Activated CD4-positive, alpha-beta memory T cell treated with anti-CD3 and anti-CD28 coated beads, Interleukin-2, amount 10 ng/mL, durations not matched to agents 7 days and 5 days (primary cell): ENCODE measurements at places on chromosomes 4 and X. TPM values are rescaled to one million over a fixed set of nuclear protein-coding genes. Genes with fewer than 3 reads are reported as not detected.
A peak's percentile ranks its signal among the peaks of the same experiment; 100 is the strongest.

- no peak overlapping the region for H3K27ac ChIP-seq
- no peaks in the 10 kb centered on the region for H3K4me1 ChIP-seq
- peaks cover 27% of the 10 kb centered on the region for H3K27me3 ChIP-seq
- no peaks in the 10 kb centered on the region for H3K36me3 ChIP-seq
These were observed 134.0 kb upstream of the ZIC3 start for GRCh38 chrX:137431693-137432488.

DNA sequence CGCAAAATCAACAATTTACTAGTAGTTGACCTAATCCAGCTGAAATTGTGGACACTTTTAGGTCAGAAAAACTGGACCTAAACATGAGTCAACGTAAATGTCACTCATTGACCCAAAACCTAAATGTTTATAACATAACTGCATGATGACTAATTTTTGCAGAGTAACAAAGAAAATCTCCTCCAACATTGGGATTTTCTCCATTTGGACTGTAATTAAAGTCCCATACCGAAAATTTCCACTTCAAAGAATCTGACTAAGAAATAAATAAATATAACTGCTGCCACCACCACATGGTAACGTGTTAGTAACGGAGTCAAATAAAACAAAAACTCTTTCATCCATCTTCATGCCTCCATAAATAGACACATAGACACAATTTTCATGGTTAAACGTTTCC, 1.9 kb downstream of the ADGRA3 start:
- no peak overlapping the region for H3K27ac ChIP-seq
- H3K36me3 ChIP-seq: peaks cover 3% of the 10 kb centered on the region
- no peak for DNase-seq
- H3K4me3 ChIP-seq: no peak overlapping the region

- no peak overlapping the region for H3K27ac ChIP-seq
- no peaks in the 10 kb centered on the region for H3K36me3 ChIP-seq
- no peaks in the 10 kb centered on the region for H3K4me1 ChIP-seq
- H3K27me3 ChIP-seq: no peaks in the 10 kb centered on the region
- DNase-seq: no peak
- no peak overlapping the region for H3K4me3 ChIP-seq
These were observed 89.1 kb downstream of the RAPGEF2 start for GRCh38 chr4:159191989-159192388.

DNA sequence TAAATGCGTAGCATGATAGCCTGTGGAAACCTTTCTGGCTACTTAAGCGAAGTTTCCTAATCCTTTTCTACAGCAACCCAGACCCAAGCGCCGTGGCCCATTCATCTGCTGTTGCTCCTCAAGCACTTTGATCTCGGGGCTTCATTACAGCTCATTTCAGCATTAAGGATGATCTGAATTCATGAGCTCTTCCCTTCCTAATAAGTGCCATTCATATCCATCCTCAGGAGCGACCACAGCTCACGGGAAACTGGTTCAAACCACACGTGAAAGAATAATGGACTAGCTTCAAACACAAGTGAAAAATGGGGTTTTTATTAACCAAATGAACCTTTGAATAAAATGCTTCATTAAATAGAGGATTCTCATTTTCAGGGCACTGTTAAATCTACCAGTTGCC, 202.6 kb upstream of the LEF1 start:
- DNase-seq: no peak
- no peaks in the 10 kb centered on the region for H3K36me3 ChIP-seq
- no peak overlapping the region for H3K4me3 ChIP-seq
- peaks cover 12% of the 10 kb centered on the region for H3K4me1 ChIP-seq
- H3K27ac ChIP-seq: no peak overlapping the region
- H3K27me3 ChIP-seq: peaks cover 17% of the 10 kb centered on the region

GRCh38 chr4:34108391-34108790, 2135.9 kb downstream of the ARAP2 start:
- no peak overlapping the region for H3K4me3 ChIP-seq
- no peaks in the 10 kb centered on the region for H3K4me1 ChIP-seq
- H3K27me3 ChIP-seq: no peaks in the 10 kb centered on the region

- no peaks in the 10 kb centered on the region for H3K36me3 ChIP-seq
- no peak overlapping the region for H3K4me3 ChIP-seq
- no peaks in the 10 kb centered on the region for H3K4me1 ChIP-seq
- no peak overlapping the region for H3K27ac ChIP-seq
- no peaks in the 10 kb centered on the region for H3K27me3 ChIP-seq
These were observed 52.1 kb downstream of the XAGE2 start for GRCh38 chrX:52420824-52421443.

- no peaks in the 10 kb centered on the region for H3K4me1 ChIP-seq
- H3K27ac ChIP-seq: no peak overlapping the region
- no peak overlapping the region for H3K4me3 ChIP-seq
- H3K36me3 ChIP-seq: no peaks in the 10 kb centered on the region
These were observed 97.5 kb upstream of the CXXC4 start for GRCh38 chr4:104592183-104592582.

DNA sequence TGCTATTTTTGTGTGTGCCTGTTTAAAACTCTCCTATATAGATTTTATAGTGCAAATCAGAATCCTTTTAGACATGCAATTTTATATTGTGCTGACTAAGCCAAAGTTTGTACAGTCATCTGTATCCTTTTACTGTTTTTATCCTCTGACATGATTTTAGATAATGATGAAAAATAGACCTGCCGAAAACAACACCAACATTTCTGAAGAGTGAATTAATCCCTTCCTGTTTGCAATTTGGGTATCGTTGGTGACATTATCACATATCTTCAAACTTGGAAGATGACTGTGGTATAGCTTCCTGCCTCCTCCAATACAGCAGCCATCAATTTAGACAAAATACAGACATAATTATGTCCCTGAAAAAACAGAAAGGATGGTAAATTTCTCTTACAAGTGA, 28.9 kb upstream of the DSPP start:
- H3K27me3 ChIP-seq: peaks cover under 1% of the 10 kb centered on the region
- no peak overlapping the region for H3K27ac ChIP-seq
- H3K4me3 ChIP-seq: no peak overlapping the region
- H3K36me3 ChIP-seq: no peaks in the 10 kb centered on the region
- H3K4me1 ChIP-seq: peaks cover 7% of the 10 kb centered on the region

DNA sequence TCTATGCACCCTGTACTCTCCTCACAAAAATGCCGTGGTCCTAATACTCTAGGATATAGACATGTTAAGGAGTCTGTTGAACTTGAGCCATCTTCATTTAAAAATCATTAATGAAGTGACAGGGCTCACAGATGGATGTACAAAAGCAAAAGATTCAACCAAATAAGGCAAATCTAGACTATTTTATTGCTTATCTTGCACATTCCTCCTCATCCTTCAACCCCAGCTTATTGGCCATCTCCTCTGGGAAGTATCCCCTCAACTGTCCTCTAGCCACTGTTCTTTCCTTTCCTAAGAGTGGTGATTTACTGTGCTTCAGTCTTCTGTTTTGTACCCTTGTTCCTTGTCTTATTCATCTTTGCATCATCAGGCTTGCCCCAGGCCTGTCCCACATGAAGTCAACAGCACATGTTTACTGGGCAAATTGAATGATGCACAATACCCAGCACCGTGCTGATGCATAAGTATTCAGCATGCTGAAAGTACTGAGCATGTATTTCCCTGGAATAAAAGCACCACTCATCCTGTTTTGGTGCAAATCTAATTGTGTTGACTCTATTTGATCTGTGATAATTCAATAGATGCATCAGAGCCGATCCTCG, 287.3 kb upstream of the CLNK start:
- H3K4me3 ChIP-seq: no peak overlapping the region
- H3K36me3 ChIP-seq: no peaks in the 10 kb centered on the region
- no peaks in the 10 kb centered on the region for H3K27me3 ChIP-seq
- no peak for DNase-seq

- H3K4me1 ChIP-seq: no peaks in the 10 kb centered on the region
- H3K4me3 ChIP-seq: no peak overlapping the region
- no peak for DNase-seq
- no peak overlapping the region for H3K27ac ChIP-seq
- peaks cover 4% of the 10 kb centered on the region for H3K27me3 ChIP-seq
These were observed 6.3 kb downstream of the KIAA1210 start for GRCh38 chrX:119121341-119121740.

GRCh38 chrX:39196192-39197102, 395.2 kb downstream of the MID1IP1 start:
- peak; percentile 67 for DNase-seq
- peak overlapping the region; percentile 46 for H3K4me3 ChIP-seq
- H3K27ac ChIP-seq: peak overlapping the region; percentile 79
- H3K36me3 ChIP-seq: no peaks in the 10 kb centered on the region
- no peaks in the 10 kb centered on the region for H3K27me3 ChIP-seq
- peaks cover 57% of the 10 kb centered on the region for H3K4me1 ChIP-seq

GRCh38 chr4:105453550-105454205, 20.2 kb downstream of the PPA2 start:
- peaks cover 21% of the 10 kb centered on the region for H3K4me1 ChIP-seq
- H3K36me3 ChIP-seq: peaks cover 45% of the 10 kb centered on the region
- no peak overlapping the region for H3K27ac ChIP-seq
- H3K4me3 ChIP-seq: no peak overlapping the region
- no peak for DNase-seq

DNA sequence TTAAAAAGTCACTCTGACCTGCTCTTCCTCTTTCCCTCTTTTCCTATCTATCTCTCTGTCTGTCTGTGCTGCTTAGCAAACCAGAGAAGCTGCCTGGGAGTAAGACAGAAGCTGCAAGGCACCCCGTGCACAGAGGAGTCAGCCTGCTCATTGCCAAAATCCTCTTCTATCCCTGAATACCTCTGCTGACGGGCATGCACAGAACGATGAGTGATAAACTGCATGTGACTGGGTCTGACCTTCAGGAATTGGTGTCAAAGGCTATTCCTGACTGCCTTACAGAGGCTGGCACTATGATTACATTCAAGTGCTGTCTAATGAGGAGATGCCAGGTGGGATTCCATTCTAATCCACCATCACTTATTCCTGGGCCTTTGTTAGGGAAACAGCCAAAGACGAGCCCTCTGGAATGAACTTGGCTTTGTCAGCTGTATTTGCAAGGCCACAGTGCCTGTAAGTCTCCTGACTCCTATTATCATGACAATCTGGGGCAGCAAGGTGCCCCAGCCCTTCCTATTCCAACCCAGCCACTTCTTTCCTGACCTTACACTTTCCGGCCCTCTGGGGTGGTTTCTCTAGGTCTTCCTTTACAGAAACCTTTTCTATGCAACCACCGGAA, 45.4 kb upstream of the CTAG2 start:
- no peak overlapping the region for H3K4me3 ChIP-seq
- no peak for DNase-seq
- peaks cover 55% of the 10 kb centered on the region for H3K36me3 ChIP-seq

DNA sequence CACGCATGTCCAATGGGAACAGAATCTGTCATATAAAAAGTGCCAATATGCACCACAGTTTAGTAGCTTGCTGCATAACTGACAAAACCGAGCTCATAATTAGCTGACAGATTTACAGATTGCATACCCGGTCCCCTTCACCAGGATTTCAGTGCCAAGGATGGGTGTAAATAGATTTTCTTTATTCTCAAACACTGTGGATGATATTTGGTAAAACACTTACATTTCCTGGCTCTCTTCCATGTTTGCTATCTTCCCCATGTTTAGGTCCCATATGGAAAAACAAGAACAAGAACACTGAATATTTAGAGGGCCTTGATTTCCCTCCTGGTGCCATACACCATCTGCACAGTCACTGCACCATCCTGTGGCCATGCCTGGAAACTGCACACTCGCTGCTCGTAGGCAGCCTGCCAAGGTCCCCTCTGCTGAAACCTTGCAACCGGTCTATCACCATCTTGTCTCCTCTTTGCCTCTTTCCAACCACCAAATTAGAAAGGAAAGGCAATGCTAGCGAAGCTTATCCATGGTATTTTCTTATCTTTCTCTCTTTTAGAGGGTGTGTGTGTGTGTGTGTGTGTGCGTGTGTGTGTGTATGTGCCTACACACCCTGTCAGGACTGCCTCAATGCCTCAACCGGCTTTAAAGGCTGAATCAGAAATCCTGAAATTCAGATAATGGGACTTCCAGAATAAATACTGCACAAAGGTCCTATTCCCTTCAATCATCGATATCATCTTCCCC, 124.2 kb upstream of the MBNL3 start:
- no peaks in the 10 kb centered on the region for H3K36me3 ChIP-seq
- H3K4me3 ChIP-seq: no peak overlapping the region
- DNase-seq: peak; percentile 42
- H3K27ac ChIP-seq: no peak overlapping the region
- no peaks in the 10 kb centered on the region for H3K4me1 ChIP-seq

DNA sequence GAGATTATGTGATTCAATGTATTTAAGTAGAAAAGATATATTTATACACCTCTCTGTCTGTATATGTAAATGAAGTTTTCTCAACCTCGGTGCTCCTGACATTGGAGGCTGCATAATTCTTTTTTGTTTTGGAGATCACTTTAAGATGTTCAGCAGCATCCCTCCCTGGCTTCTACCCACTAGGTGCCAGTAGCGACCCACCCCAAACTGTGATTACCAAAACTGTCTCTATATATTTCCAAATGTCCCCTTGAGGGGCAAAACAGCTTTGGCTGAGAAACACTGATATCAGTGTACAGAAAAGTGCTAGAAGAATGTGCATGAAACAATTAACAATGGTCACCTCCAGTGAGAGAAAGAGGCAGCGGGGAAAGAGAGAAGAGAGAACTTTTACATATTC, 51.2 kb downstream of the DCX start:
- no peak for DNase-seq
- H3K27me3 ChIP-seq: no peaks in the 10 kb centered on the region
- no peak overlapping the region for H3K4me3 ChIP-seq
- no peak overlapping the region for H3K27ac ChIP-seq
- no peaks in the 10 kb centered on the region for H3K4me1 ChIP-seq

GRCh38 chr4:54041100-54041499, 23.3 kb downstream of the CHIC2 start:
- H3K27me3 ChIP-seq: no peaks in the 10 kb centered on the region
- peaks cover 2% of the 10 kb centered on the region for H3K4me1 ChIP-seq
- H3K4me3 ChIP-seq: no peak overlapping the region
- peaks cover 45% of the 10 kb centered on the region for H3K36me3 ChIP-seq
- no peak for DNase-seq

Gene PDZD4
- 0.88 TPM for total RNA-seq

DNA sequence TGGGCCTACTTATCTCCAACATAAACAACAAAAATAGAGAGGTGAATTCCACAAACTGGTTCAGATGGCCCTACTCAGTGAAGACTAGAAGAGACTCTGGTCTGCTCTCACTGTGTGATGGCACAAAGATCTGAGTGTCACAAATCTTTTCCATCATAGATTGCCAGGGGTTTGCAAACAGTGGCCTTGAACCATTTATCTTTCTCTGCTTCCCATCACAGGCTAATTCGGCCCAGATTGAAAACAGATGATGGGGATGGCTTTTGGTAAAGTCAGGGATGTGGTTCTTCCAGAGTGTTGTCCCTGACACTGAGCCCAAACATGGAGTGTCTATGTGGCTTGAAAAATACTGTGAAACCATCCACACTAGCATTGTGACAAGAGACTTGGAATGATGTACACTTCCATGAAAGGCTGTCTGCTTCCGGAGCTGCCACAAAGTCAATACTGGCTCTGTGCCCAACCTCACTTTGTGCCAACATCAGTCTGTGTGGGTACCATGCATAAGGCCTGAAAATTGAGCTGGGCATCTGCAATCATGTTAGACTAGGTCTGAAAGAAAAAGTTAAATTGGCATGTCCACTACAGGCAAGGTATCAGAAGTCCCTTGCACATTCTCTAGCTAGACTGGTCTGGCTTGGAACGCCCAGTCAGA, 25.2 kb upstream of the PLAC1 start:
- H3K4me3 ChIP-seq: no peak overlapping the region
- no peaks in the 10 kb centered on the region for H3K4me1 ChIP-seq
- no peak for DNase-seq

- no peak overlapping the region for H3K27ac ChIP-seq
- H3K4me1 ChIP-seq: peaks cover 52% of the 10 kb centered on the region
- no peaks in the 10 kb centered on the region for H3K36me3 ChIP-seq
- DNase-seq: no peak
- peaks cover 28% of the 10 kb centered on the region for H3K27me3 ChIP-seq
These were observed 53.3 kb downstream of the WFS1 start for GRCh38 chr4:6322761-6323566.
